H1 (cell line): ENCODE measurements at places on chromosomes 5 and 9.
A peak's percentile ranks its signal among the peaks of the same experiment; 100 is the strongest.

- H3K36me3 ChIP-seq = no peaks in the 10 kb centered on the region
- no peak overlapping the region for H3K4me3 ChIP-seq
- peak; percentile 68 for DNase-seq
- no peaks in the 10 kb centered on the region for H3K4me1 ChIP-seq
- no peak overlapping the region for H3K27ac ChIP-seq
- H3K27me3 ChIP-seq = no peaks in the 10 kb centered on the region
Measured at GRCh38 chr9:127589955-127590370, 22.1 kb upstream of the STXBP1 start.

- H3K27me3 ChIP-seq = no peaks in the 10 kb centered on the region
- no peak overlapping the region for H3K4me3 ChIP-seq
Measured at GRCh38 chr5:34026089-34026761, 16.8 kb downstream of the C1QTNF3 start.

GRCh38 chr5:78483809-78484521 lies 123.5 kb downstream of the SCAMP1 start:
- H3K4me1 ChIP-seq = no peaks in the 10 kb centered on the region
- H3K4me3 ChIP-seq = no peak overlapping the region
- H3K36me3 ChIP-seq = peaks cover 6% of the 10 kb centered on the region; the same call in 1 of the 2 replicates
- no peaks in the 10 kb centered on the region for H3K27me3 ChIP-seq

- H3K27ac ChIP-seq = no peak overlapping the region
- no peaks in the 10 kb centered on the region for H3K36me3 ChIP-seq
- no peaks in the 10 kb centered on the region for H3K4me1 ChIP-seq
- H3K4me3 ChIP-seq = no peak overlapping the region
Measured at GRCh38 chr5:14818931-14819790, 52.4 kb downstream of the ANKH start.

DNA sequence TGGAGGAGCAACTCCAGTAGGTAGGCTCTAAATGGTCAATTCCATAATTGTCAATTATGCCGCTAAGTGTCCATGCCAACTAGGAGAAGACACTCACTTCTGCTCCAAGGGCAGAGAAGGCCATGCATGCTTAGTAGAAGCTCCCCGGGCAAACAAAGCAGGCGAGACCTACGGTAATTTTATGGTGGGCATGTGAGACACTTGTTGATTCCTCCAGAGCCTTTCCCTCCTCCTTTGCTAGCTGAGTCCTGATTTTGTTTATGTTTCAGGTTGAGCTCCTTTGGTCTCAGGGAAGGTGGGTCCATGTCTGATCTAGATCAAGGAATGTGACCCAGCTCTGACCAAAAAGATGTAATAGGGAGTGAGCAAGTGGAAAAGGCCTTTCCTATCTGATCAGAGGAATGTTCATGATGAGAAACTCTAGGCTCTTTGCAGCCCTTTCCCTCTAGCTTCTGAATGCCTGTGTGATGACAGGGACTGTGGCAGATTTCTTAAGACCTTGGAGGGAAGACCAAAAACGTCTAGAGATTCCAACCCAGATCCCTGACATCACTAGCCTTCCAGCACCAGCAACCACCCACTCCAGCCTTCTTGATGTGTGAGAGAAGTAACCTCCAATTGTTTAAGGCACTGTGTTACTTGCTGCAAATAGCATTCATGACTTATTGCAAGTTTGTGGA lies 7.7 kb upstream of the CPEB4 start:
- no peak overlapping the region for H3K4me3 ChIP-seq
- no peak overlapping the region for H3K27ac ChIP-seq
- no peak for DNase-seq

DNA sequence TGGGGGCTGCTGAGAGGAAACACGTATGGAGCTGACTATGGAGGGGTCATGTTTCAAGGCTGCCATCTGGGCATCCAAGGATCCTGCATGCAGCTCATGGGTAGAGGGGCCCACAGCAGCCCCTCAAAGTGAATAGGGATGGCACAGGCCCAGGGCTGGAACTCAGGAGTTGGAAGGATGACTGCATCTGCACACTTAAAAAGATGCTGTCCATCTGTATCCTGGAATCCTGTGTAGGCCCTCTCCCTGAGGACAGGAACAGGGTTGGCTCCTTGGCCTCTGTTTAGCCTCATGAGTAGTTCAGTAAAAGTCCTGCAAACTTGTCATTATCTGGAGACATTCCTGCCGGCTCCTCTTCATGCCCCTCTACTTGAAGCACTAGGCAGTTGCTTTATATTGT lies 4.0 kb downstream of the BNIP1 start:
- H3K4me3 ChIP-seq = no peak overlapping the region
- peak; percentile 27 for DNase-seq
- H3K36me3 ChIP-seq = peaks cover 3% of the 10 kb centered on the region; the same call in 1 of the 2 replicates
- H3K27me3 ChIP-seq = no peaks in the 10 kb centered on the region
